ENCODE measurements at places on chromosomes 1 and 21.

DNA sequence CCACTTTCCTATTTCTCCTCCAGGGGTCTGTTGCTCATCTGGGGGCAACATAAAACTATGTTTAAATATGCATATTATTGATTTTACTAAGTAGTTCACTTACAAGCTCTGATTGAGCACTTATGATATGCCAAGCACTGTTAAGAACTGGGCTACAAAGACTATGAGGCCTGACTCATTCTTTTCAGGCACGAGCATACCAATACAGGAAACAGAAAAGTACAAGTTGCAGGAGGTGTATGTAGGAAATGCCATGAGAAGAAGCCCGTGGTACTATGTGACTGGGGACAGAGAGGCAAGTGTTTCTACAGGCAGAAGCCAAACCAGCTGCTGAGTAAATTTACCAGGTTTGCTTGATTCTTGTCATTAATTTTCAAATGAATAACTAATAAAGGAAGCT lies 120.4 kb upstream of the PTGFR start:
- no peaks in the 10 kb centered on the region for H3K27me3 ChIP-seq
- DNase-seq, result no peak
- no peaks in the 10 kb centered on the region for H3K36me3 ChIP-seq
- no peak overlapping the region for H3K4me3 ChIP-seq

DNA sequence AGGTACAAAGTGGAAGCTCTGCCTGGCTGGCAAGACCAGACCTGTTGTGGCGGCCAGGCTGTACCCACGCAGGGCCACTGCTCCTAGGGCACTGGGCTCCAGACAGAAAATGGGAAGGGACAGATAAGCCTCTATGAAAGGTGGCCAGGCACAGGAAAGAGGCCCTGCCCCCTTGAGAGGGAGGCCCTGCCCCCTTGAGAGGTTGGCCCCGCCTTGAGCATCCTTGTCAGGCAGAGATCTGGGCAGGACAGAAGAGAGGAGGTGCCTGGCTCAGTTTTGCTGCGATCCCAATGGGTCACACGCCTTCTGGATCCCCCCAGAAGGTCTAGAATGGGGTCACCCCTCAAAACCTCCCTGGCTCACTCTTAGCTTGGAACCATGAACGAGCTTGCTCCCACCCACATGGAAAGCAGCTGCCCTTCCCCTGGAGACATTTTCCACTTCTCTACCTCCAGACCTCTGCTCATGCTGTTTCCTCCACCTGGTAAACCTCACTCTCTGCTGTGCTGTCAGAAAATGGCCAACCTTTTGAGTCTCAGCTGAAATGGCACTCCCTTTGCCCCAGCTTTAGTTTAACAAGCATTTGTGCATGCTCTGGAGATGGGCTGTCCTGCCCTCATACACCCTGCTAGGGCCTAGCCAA lies 17.5 kb upstream of the ECE1 start:
- H3K27me3 ChIP-seq, result no peaks in the 10 kb centered on the region
- no peaks in the 10 kb centered on the region for H3K36me3 ChIP-seq
- DNase-seq, result no peak
- H3K4me1 ChIP-seq, result peaks cover 29% of the 10 kb centered on the region

- H3K27ac ChIP-seq, result no peak overlapping the region
- H3K36me3 ChIP-seq, result no peaks in the 10 kb centered on the region
- H3K27me3 ChIP-seq, result no peaks in the 10 kb centered on the region
- peaks cover 16% of the 10 kb centered on the region for H3K4me1 ChIP-seq
These were observed 20.9 kb downstream of the RCAN1 start for GRCh38 chr21:34593954-34594531.

- H3K4me1 ChIP-seq, result no peaks in the 10 kb centered on the region
- H3K4me3 ChIP-seq, result no peak overlapping the region
- no peaks in the 10 kb centered on the region for H3K36me3 ChIP-seq
- no peak overlapping the region for H3K27ac ChIP-seq
- H3K27me3 ChIP-seq, result no peaks in the 10 kb centered on the region
These were observed 147.4 kb upstream of the ZRANB2 start for GRCh38 chr1:71228241-71228640.

GRCh38 chr1:43704838-43705237 lies 2.5 kb upstream of the ST3GAL3 start:
- H3K4me1 ChIP-seq, result peaks cover 14% of the 10 kb centered on the region
- H3K36me3 ChIP-seq, result peaks cover 53% of the 10 kb centered on the region
- H3K27me3 ChIP-seq, result no peaks in the 10 kb centered on the region
- no peak overlapping the region for H3K4me3 ChIP-seq
- DNase-seq, result no peak

- H3K27me3 ChIP-seq, result no peaks in the 10 kb centered on the region
- peak overlapping the region; percentile 74 for H3K27ac ChIP-seq
- peak; percentile 82 for DNase-seq
- H3K4me1 ChIP-seq, result peaks cover 2% of the 10 kb centered on the region
These were observed 58.7 kb upstream of the RGS1 start for GRCh38 chr1:192516776-192517297.

- H3K4me3 ChIP-seq, result no peak overlapping the region
- H3K36me3 ChIP-seq, result no peaks in the 10 kb centered on the region
- DNase-seq, result no peak
- no peaks in the 10 kb centered on the region for H3K27me3 ChIP-seq
These were observed 16.0 kb upstream of the EPS15 start for GRCh38 chr1:51535006-51535592.

DNA sequence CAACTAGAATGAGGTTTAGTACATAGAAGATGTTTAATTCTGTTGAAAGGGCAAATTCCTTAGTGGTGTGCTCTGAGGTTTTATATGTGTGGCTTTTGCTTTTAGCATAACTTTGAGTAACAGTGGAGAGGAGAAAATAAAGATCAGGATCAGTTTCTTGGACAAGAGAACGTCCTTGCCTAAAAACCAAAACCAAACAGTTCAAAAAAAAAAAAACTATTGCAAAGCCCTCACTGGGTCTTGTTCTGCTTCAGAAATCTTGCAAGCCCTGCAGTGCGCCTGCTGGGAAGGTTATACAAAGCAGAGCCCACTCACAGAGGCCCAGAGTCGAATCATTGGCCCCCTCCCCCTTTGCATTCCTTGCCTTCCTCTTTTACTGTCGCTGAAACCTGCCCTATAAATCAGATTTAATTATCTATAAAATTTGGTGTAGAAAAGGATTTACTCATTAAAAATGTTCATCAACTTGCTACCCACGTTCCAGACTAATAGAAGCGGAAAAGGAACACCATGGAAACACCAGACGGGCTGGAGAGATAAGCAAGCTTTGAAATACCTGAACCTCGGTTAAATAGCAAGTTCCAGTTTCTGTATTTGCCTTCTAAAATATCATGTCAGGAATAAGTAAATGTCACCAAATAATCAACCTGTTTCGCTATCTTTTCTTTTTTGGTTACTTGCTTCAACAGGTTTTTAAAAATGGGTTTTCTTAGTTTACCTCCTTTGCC lies 201.6 kb upstream of the PTBP2 start:
- H3K27ac ChIP-seq, result no peak overlapping the region
- no peak for DNase-seq
- no peaks in the 10 kb centered on the region for H3K4me1 ChIP-seq
- H3K36me3 ChIP-seq, result no peaks in the 10 kb centered on the region
- no peaks in the 10 kb centered on the region for H3K27me3 ChIP-seq

DNA sequence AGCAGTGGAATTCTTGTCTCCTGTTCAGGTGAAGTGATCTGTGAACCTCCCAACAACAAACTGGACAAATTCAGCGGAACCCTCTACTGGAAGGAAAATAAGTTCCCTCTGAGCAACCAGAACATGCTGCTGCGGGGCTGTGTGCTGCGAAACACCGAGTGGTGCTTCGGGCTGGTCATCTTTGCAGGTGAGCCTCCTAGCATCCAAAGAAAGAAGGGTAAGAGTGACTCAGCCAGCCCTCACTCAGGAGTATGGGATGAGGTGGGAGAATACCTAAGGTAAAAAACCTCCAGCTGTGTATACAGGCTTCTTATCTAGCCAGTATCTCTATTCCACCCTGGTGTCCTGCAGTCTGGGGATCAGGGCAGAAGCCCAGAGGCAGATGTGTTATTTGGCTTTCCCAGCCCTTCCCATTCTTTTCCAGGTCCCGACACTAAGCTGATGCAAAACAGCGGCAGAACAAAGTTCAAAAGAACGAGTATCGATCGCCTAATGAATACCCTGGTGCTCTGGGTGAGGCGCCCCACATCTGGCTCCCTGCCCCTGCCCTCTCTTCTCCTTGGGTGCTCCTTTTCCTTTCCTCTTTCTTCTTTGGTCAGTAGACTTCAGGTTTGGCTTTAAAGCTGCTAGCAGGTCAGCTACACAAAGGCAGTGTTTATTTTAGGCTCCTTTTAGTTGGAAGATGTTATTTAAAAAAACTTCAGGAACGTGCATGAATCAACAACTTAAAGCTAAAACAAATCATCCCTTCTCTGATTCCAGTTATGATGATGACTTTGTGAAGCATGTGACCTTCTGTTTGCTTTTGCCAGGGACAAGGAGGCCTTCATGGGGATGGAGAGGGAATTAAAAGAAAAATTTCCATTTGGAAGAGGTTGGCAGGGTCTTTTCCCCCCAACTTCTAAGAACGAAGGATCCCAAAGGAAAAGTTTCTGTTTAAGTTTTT lies 9.0 kb downstream of the ATP8B2 start:
- no peaks in the 10 kb centered on the region for H3K27me3 ChIP-seq
- H3K4me3 ChIP-seq, result no peak overlapping the region

GRCh38 chr1:184633785-184634184 lies 120.9 kb downstream of the EDEM3 start:
- no peaks in the 10 kb centered on the region for H3K36me3 ChIP-seq
- no peaks in the 10 kb centered on the region for H3K4me1 ChIP-seq
- H3K27ac ChIP-seq, result no peak overlapping the region
- no peak overlapping the region for H3K4me3 ChIP-seq
- H3K27me3 ChIP-seq, result no peaks in the 10 kb centered on the region
- no peak for DNase-seq

GRCh38 chr1:185860859-185861258 lies 126.7 kb downstream of the HMCN1 start:
- H3K27ac ChIP-seq, result no peak overlapping the region
- no peak for DNase-seq
- no peaks in the 10 kb centered on the region for H3K4me1 ChIP-seq
- no peaks in the 10 kb centered on the region for H3K36me3 ChIP-seq
- H3K4me3 ChIP-seq, result no peak overlapping the region

- H3K27me3 ChIP-seq, result no peaks in the 10 kb centered on the region
- DNase-seq, result no peak
- no peak overlapping the region for H3K27ac ChIP-seq
- H3K4me1 ChIP-seq, result no peaks in the 10 kb centered on the region
These were observed 37.8 kb upstream of the GADD45A start for GRCh38 chr1:67647036-67647798.

GRCh38 chr1:4175566-4176405 lies 275.7 kb upstream of the C1orf174 start:
- H3K4me1 ChIP-seq, result no peaks in the 10 kb centered on the region
- H3K36me3 ChIP-seq, result no peaks in the 10 kb centered on the region
- no peak overlapping the region for H3K4me3 ChIP-seq
- no peaks in the 10 kb centered on the region for H3K27me3 ChIP-seq

DNA sequence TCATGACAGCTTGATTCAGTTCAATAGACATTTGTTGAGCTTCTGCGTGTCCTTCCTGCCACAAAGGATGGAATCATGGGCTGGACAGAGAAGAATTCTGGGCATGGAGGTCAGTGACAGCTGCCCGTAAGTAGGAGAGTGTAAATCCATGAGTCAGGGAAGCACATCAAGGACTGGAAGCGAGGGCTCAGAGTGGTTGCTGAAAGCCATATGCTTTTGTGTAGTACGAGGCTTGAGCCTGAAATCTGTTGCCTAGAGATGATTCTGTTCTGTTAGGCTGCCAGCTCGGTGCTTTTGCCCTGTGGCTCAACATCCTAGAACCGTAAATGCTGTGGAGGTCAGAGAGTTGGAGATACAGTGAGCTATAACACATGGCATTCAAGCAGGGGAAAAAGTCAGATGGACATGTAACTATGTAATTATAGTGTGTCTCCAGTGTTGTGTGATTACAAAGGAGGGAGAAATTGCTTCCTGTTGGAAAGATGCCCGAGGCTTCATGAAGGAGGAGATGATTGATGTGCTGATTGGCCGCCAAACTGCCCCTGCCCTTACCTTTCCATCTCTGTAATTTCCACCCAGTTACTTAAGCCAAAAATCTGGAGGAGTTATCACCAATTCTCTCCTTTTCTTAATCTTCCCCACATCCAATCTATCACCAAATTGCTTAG lies 92.8 kb upstream of the CACNA1E start:
- no peaks in the 10 kb centered on the region for H3K4me1 ChIP-seq
- H3K36me3 ChIP-seq, result no peaks in the 10 kb centered on the region
- DNase-seq, result no peak
- no peaks in the 10 kb centered on the region for H3K27me3 ChIP-seq

GRCh38 chr1:161086457-161086856 lies 2.9 kb downstream of the NECTIN4 start:
- H3K27ac ChIP-seq, result no peak overlapping the region
- H3K27me3 ChIP-seq, result no peaks in the 10 kb centered on the region
- no peaks in the 10 kb centered on the region for H3K36me3 ChIP-seq
- H3K4me1 ChIP-seq, result peaks cover 3% of the 10 kb centered on the region
- H3K4me3 ChIP-seq, result no peak overlapping the region

DNA sequence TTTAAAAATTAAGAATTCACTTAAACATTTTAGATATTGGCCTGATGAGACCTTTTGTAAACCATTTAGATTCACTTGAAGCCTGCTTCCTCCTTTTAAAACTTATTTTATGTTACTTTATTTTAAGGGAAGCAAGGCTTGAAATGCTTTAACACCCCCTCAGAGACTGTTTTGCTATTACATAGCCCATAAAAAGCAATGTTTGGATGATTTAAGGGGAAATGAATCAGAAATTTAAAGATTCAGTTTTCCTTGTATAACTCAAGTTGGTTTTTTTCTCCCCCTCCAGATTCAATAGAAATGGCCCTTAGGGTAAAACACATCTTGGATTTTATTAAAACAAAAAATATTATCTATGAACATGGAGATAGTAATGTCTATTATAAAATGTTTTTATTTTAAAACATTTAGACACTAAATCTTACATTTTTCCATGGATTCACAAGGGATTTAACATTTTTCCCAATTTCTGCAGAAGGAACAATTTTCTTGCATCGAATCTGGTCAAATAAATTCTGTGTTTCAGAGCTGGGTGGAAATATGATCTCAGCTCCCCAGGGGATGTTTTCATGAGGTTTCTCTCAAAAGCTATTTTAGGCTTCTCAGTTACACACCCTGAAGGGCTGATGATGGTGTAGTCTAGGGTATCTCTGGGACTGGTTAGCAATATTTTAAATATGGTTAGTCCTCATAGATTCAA lies 69.3 kb upstream of the WARS2 start:
- H3K27me3 ChIP-seq, result no peaks in the 10 kb centered on the region
- no peaks in the 10 kb centered on the region for H3K4me1 ChIP-seq
- no peak overlapping the region for H3K27ac ChIP-seq
- no peak overlapping the region for H3K4me3 ChIP-seq
- DNase-seq, result no peak
- H3K36me3 ChIP-seq, result no peaks in the 10 kb centered on the region

- no peak overlapping the region for H3K27ac ChIP-seq
- DNase-seq, result no peak
- H3K4me3 ChIP-seq, result peak overlapping the region; percentile 44
- H3K36me3 ChIP-seq, result no peaks in the 10 kb centered on the region
- H3K4me1 ChIP-seq, result peaks cover 27% of the 10 kb centered on the region
These were observed 1.5 kb downstream of the TGFB2 start for GRCh38 chr1:218346391-218347204.

GRCh38 chr1:85494904-85495266 lies 29.9 kb upstream of the DDAH1 start:
- H3K36me3 ChIP-seq, result no peaks in the 10 kb centered on the region
- H3K4me1 ChIP-seq, result no peaks in the 10 kb centered on the region
- H3K4me3 ChIP-seq, result no peak overlapping the region
- no peaks in the 10 kb centered on the region for H3K27me3 ChIP-seq
- DNase-seq, result no peak
- no peak overlapping the region for H3K27ac ChIP-seq

- peaks cover 94% of the 10 kb centered on the region for H3K36me3 ChIP-seq
- no peak for DNase-seq
- H3K4me3 ChIP-seq, result no peak overlapping the region
- H3K4me1 ChIP-seq, result no peaks in the 10 kb centered on the region
- H3K27ac ChIP-seq, result no peak overlapping the region
- H3K27me3 ChIP-seq, result no peaks in the 10 kb centered on the region
These were observed 28.8 kb downstream of the MEF2D start for GRCh38 chr1:156471496-156472490.

All from thymus (tissue), 14 donors.